Stimulated activated naive CD8-positive, alpha-beta T cell treated with anti-CD3 and anti-CD28 coated beads, Interleukin-15, amount 100 ng/mL, for 72 hours (primary cell): ENCODE measurements at places on chromosomes 2 and 18.

DNA sequence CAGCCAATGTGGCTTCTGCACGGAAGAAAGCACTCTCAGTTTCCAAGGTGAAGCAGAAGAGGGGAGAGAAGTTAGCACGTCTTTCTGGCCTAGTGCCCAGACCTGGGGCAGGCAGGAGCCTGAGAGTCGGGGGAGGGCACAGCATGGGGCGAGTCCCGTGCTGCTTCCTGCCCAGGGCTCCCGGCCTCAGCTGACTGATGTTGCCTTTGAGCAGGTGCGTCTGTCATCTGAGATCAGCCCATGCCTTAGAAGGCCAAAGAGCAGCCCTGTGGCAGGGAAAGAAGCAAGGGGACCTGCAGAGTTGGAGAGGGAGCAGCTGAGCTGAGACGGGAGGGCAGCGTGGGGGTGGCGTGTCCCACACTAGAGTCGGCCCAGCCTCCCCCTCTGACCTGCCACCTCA lies 3.3 kb downstream of the KCNIP3 start:
- DNase-seq = no peak

DNA sequence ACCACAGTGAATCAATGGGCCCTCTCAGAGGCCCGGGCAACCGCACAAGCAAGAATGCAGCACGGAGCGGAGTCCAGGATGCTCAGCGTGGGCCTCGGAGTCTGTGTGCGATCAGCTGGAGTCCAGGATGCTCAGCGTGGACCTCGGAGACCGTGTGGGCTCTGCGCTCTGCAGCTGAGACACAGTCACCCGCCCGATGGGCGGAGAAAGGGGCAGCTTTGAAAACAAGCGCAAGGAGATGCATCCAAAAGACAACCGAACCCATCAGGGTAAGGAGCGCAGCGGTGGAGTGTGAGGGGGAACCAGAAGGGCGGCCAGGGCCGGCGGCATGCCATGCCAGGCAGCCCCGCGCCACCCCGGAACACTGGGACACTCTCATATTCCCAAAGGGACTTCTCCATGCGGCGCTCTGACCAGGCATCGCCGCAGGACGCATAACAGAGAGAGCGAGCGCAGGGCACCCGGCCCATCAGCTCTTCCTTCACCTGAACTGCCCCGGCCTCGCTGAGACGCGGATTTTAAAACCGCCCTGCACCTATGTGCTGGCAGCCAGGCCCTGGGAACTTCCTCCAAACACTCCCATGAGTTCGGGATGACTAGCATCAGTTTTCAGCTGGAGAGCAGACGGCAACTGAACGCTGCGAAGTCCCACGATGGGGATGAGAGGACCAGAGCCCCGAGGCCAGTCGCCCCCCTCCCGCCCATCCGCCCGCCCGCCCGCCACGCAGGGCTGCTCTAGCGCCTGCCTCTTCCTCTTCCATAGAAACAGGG lies 44.7 kb downstream of the MC5R start:
- no peak for DNase-seq

GRCh38 chr2:181309586-181309985 lies 147.6 kb upstream of the ITGA4 start:
- DNase-seq = no peak

DNA sequence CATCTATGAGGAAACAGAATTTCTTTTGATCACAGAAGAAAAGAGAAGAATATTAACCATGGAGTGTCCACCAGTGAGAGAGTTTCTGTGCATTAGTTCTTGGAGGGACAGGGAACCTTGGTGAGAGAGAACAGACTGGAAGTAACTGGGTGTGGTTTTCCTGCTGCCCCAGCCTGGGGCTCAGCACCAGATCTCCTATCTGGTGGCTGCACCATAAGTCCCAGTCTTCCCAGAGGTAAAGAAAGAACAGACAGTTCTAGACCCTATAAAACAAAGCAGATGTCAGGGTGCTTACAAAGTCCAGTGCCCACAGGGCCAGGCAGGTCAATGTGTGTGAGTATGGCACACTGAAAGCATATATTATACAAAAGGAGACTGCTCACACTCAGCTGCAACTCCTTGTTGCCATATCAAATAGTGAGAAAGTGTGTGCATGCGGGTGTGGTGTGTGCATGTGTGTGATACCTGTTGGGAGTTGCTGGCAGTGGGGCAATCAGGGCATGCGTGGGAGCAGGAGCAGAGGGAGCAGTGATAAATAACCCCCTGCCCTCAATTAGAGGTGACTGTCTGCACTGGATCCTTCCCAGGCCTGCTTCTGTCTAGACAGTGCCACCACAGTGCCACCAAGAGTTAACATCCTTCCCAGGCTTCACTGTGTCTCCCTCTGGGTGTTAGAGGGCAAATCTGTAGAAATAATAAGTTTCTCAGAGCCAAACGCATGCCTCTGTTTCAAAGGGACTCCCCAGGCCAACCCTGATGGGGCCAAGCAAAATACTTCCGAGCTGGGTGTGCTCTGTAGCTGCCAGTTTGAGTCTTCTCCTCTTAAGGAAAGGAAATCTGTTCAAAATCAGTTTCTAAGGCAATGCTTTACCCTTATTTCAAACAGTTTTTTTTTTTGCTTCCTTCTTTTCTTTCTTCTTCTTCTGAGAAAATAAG lies 45.7 kb downstream of the RDH14 start:
- no peak for DNase-seq

- no peak for DNase-seq
Measured at GRCh38 chr2:10214179-10214578, 88.5 kb upstream of the HPCAL1 start.

- no peak for DNase-seq
Measured at GRCh38 chr2:118589721-118590120, 257.7 kb downstream of the EN1 start.

GRCh38 chr2:97834610-97835009 lies 121.2 kb downstream of the ZAP70 start:
- no peak for DNase-seq

DNA sequence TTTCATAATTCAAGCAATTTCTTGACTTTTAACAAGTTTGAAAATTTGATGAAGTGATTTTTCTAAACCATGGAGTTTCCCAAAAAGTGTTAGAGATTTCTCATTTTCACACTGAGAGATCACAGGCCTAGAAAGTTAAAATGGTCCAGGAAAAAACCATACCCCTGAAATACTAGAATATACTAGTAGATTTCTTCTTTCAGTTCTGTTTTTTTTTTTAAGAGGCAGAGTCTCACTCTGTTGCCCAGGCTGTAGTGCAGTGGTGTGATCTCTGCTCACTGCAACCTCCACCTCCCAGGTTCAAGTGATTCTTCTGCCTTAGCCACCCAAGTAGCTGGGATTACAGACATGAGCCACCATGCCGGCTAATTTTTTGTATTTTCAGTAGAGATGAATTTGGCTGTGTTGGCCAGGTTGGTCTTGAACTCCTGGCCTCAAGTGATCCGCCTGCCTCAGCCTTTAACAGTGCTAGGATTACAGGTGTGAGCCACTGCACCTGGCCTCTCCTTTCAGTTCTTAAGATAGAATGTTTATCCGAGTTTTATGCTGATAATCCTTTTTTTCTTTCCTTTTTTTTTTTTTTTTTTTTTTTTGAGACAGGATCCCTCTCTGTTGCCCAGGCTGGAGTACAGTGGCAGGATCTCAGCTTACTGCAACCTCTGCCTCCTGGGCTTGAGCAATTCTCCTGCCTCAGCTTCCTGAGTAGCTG lies 14.4 kb downstream of the MTHFD2 start:
- no peak for DNase-seq

- no peak for DNase-seq
Measured at GRCh38 chr2:45892757-45893156, 241.3 kb downstream of the PRKCE start.

- no peak for DNase-seq
Measured at GRCh38 chr2:88091943-88092342, 24.3 kb downstream of the SMYD1 start.

DNA sequence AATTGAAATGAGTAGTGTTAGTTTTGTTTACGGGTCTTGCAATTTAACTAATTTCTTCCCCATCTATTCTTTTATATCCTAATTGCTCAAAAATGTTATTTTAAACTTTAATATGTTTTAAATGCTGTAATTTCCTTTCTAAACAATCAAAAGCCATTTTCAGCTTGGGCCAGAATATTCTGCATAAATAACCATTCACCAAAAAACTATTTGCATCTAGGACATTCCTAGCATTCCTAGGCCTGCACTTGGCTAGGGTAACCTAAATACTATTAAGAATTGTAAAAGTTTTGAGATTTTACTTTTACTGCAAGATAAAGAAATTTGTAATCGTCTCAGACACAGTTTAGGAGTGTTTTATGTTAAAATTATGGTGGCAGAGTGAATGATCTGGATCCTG lies 7.8 kb upstream of the ETAA1 start:
- DNase-seq = no peak

DNA sequence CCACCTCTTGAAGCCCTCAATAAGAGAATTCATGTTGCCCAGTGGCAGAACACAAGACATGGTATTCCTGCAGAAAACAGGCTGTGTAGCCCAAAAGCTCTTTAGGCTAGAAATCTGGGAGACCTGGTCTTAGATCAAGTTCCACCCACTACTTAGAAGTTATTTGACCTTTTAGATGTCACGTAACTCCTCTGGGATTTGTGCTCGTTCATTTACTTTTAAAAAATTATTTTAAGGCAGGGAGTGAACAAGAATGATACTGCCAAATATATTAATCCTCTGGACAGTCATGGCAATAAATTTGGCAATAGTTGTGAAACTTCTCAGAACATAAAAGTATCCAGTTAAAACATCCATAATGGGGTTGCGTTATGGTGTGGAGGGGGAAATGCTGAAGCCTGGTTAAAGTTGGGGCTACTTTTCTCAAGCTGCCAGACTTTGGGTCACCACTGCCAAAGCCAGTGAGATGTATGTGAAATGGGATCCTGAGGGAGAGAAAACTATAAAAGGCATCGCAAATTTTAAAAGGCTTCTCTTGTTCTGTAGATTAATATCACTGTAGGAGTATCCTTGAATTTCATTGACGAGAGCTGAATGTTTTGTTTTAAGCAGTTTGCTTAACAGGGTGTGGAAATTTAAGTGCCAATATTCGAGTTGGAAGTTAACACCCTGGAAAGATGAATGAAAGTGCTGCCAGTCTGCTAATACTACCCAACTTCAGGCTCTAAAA lies 15.8 kb downstream of the DAPL1 start:
- no peak for DNase-seq

DNA sequence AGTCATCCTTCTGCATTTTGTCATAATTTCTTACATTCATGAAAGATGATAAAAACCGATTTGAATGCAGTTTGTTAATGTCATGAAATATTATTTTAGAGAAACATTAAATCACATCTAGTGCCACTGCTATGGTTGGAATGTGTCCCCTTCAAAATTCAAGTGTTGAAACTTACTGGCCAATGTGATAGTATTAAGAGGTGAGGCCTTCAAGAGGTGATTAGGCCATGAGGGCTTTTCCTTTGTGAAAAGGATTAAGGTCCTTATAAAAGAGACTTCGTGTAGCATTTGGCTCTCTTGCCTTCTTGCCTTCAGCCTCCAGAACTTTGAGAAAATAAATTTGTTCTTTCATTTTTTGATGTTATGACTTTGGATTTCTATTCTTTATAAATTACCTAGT lies 117.2 kb downstream of the RGPD3 start:
- DNase-seq = no peak

DNA sequence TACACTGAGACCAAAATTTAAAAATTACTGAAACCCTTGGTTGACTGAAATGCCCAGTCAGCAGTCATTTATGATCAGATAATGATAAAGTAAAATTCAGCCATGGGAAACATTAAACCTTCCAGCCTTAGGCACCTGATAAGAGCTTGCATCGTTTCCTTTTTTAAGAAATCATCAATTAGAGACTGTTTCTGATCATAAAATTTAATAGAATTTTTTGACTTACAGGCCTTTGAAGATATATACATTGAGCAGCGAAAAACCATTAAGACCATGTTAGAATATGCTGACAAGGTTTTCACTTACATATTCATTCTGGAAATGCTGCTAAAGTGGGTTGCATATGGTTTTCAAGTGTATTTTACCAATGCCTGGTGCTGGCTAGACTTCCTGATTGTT lies 99.6 kb upstream of the CSRNP3 start:
- DNase-seq = no peak

- DNase-seq = no peak
Measured at GRCh38 chr2:38722271-38723061, 28.7 kb downstream of the SRSF7 start.

GRCh38 chr18:50973367-50974126 lies 5.7 kb downstream of the ELAC1 start:
- no peak for DNase-seq

DNA sequence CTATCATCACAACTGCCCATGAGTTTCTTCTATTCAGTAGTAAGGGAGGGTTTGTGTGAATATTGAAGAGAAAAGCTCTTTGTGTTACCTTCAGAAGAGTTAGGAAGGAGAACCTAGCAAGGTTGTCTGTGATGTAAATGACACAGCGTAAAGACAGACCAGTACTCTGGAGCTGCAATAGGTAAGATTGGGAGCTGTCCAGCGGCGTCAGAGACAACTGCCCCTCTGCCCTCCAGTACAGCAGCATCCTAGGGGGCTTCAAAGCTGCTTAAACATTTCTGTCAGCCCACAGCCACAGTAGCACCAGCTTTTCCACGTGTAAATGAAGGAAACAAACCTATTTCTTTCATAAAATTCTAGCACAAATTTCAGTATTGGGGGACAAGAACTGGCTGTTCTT lies 34.5 kb downstream of the NYAP2 start:
- DNase-seq = no peak

GRCh38 chr2:188966079-188966571 lies 8.0 kb upstream of the COL3A1 start:
- DNase-seq = no peak

DNA sequence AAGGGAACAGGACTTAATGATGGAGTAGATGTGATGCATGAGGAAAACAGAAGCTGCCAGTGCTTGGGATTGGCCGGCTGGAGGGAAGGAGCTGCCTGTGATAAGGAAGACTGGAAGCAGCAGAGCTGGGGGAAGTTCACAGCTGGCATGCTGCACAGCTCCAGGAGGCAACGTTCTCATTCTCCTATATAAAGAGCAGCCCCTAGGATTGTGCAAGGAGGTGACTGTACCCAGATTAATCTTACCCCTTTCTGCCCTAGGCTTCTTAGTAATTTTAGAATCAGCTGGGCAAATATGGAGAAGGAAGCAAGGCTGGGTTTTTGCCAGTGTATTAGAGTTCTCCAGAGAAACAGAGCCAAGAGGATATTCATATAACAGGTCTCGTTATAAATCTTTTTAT lies 155.8 kb downstream of the ALPK2 start:
- no peak for DNase-seq

GRCh38 chr2:220341014-220341413 lies 713.6 kb downstream of the SLC4A3 start:
- DNase-seq = no peak

- no peak for DNase-seq
Measured at GRCh38 chr18:51753365-51754057, 556.0 kb upstream of the MEX3C start.

- no peak for DNase-seq
Measured at GRCh38 chr2:63701406-63701805, 112.6 kb downstream of the MDH1 start.

- DNase-seq = no peak
Measured at GRCh38 chr18:45958027-45958426, 9.1 kb downstream of the EPG5 start.

GRCh38 chr2:46171411-46171953 lies 125.7 kb upstream of the EPAS1 start:
- DNase-seq = no peak
